Spleen (tissue), 13 donors: ENCODE measurements at places on chromosomes 3 and 15. TPM values are rescaled to one million over a fixed set of nuclear protein-coding genes. Genes with fewer than 3 reads are reported as not detected.

The CCDC13 gene
- 0.93 TPM for polyA plus RNA-seq

The CHDH gene
- polyA plus RNA-seq: 0.32 TPM

The MST1R gene
- polyA plus RNA-seq: 3.2 TPM

The LSAMP gene
- polyA plus RNA-seq: 0.45 TPM

The TGM5 gene
- polyA plus RNA-seq: not detected

The SCAANT1 gene
- polyA plus RNA-seq: not detected

The MED12L gene
- polyA plus RNA-seq: 0.03 TPM

The EXD1 gene
- not detected for polyA plus RNA-seq

The ST3GAL6 gene
- polyA plus RNA-seq: 5.4 TPM

The CNTN3 gene
- polyA plus RNA-seq: 1.2 TPM

The NDUFB5 gene
- 111 TPM for polyA plus RNA-seq

The GOLGA8K gene
- 0.07 TPM for polyA plus RNA-seq

The BLM gene
- polyA plus RNA-seq: 10.5 TPM
